Fibroblast of villous mesenchyme (primary cell): ENCODE measurements at places on chromosomes 16 and 17.

GRCh38 chr17:57705921-57706695 is 39.0 kb downstream of the CCDC182 start:
- no peak for DNase-seq

GRCh38 chr17:19726631-19727376 is 10.4 kb upstream of the SLC47A2 start:
- peak; percentile 38 for DNase-seq

DNA sequence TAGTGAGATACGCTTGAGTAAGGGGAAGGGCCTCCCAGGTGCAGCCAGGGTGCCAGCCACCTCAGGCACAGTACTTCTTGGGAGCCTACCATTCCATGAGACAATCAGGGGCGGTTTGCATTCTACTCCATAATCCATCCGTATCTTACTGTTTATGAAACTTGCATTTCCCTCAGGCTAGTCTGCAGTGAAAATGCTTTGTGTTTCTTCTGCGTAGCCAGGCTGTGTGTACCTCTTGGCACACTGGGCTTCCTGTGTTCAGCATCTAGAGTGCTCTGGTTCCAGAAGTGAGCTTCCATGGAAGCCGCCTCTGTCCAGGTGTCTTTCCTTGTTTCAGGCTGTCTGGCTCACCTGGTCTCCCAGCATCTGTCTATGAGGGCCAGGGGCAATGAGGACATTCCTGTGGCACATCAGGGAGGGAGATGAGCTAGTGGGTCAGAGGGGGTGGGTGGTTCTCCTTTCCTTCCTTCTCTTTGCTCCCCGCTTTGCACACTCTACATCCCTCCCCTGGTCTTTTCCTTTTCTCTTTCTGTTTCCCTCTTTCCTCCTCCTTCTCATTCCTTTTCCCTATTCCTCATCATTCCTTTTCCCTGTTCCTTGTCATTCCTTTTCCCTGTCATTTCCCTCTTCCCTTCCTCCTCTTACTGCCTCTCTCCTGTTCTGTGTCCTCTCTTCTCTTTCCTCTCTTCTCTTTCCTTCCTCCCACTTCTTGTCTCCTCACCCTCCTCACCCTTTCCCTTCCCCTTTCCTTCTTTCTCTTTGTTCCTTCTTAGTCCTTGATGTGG is 386.5 kb downstream of the CPPED1 start:
- DNase-seq, result no peak

DNA sequence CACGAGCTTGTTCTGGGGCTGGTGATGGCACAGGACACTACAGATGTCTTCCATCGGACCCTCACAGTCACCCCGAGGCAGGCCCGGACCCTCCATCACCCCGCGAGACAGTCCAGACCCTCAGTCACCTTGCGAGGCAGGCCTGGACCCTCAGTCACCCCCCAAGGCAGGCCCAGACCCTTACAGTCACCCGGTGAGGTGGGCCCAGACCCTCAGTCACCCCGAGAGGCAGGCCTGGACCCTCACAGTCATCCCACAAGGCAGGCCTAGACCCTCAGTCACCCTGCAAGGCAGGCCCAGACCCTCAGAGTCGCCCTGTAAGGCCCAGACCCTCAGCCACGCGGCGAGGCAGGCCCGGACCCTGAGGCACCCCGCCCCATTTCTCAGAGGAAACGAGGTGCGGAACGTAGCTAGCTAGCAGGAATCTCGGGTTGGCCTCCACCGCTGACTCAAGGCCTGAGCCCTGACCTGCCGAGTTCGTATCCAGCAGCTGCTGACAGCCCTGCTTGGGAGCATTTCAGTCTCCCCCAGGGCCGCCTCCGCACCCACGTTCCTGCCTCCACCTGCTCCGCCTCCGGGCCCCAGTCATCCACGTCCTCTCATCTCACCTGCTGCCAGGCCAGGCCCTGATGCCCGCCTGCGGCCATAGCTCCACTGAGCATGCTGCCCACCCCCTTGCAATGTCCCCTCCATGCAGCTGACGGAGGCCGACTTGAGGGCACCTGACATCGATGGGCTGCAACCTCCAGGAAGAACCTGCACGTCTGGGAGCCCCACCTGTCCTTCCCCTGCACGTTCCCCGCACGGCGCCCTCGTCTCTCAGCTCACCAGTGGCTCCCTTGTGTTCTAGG is 28.7 kb downstream of the RPH3AL start:
- no peak for DNase-seq

DNA sequence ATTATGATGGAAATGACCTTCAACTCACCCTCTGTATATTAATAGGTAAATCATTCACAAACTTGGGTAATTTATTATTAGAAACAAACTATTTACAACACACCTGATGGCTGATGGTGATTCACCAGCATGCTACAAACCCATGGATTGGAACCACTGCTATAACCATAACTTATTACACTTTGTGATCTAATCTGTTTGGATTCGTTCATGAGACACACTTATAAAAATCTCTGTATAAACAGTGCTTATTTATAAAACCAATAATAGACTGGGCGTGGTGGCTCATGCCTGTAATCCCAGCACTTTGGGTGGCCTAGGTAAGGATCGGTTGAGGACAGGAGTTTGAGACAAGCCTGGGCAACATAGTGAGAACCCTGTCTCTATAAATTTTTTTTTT is 16.0 kb downstream of the SMIM36 start:
- peak; percentile 49 for DNase-seq

DNA sequence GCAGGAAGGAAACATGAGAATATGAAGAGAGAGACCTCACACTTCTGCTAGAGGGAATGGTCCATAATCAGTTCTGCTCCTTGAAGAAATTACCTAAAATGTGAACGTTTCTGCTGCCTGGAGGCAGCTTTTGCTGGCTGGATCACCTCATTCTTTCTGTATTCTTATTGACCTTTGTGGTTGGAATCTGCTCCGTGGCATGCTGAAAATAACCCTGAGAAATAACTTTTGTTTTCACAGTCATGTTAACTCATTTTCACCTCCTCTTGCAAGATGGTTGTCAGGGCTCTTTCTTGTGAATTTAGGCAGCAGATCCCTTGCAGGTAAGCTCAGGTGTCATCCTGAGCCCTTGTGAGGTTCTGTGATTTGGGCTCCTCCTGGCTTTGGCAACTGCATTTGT is 70.2 kb downstream of the IRF8 start:
- peak; percentile 27 for DNase-seq

- DNase-seq, result no peak
Observed at GRCh38 chr16:20285993-20286499, 41.3 kb downstream of the GP2 start.

- no peak for DNase-seq
Observed at GRCh38 chr17:69565447-69565846, 150.9 kb downstream of the MAP2K6 start.

- no peak for DNase-seq
Observed at GRCh38 chr16:8847145-8847544, 21.7 kb downstream of the CARHSP1 start.

DNA sequence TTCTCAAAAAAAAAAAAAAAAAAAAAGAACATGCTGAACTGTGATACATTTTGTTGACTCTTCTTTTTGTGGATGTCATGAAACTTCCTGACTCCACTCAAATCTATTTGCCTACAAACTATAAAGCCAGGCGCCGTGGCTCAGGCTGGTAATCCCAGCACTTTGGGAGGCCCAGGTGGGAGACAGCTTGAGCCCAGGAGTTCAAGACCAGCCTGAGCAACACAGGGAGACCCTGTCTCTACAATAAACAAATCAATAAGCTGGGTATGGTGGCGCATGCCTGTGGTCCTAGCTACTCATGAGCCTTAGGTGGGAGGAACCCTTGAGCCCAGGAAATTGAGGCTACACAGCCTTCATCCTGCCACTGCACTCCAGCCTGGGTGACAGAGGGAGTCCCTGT is 1.5 kb upstream of the NT5C start:
- no peak for DNase-seq

GRCh38 chr16:75044800-75045361 is 46.1 kb downstream of the ZNRF1 start:
- peak; percentile 69 for DNase-seq

- DNase-seq, result no peak
Observed at GRCh38 chr16:70429888-70430666, 8.8 kb downstream of the ST3GAL2 start.
